ENCODE measurements at places on chromosomes 12 and 14.

- no peak for DNase-seq
These were observed 49.0 kb upstream of the PTGR2 start for GRCh38 chr14:73802431-73803188.

DNA sequence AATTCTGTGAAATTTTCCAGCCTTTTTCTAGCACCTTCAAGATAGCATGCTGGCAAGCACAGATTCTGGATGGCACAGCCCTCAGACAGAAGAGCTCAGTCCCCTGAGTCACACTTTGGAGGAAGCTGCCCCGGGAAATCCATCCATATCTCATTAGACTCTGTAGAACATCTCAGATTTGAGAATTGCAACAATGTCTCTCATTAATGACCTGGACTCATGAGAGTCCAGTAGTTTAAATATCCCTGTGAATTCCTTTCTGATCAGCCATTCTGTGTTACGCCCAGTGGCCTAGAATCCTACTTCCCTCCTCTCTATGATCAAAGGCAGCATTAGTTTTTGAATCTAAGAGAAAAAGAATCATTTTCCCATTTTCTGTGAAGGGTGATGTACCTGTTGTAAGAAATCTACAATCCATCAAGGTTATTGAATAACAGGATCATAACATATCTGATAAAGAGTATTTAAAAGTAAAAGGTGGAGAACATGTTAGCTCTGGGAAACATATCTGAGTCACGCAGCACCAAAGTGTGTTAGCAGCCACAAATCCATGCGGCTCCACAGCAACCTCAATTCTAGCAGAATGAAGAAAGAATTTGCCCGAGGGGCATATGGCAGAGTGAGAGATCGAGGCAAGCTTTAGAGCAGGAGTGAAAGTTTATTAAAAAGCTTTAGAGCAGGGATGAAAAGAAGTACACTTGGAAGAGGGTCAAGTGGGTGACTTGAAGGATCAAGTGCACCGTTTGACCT lies 855.6 kb upstream of the TMEM132C start:
- no peak for DNase-seq

- no peak for DNase-seq
These were observed 4.3 kb upstream of the ASB2 start for GRCh38 chr14:93980456-93981201.

- no peak for DNase-seq
These were observed 38.5 kb downstream of the CCDC60 start for GRCh38 chr12:119373001-119373400.

- DNase-seq: no peak
These were observed 148.2 kb downstream of the ADGRD1 start for GRCh38 chr12:131101703-131102492.
